ENCODE measurements at places on chromosomes 7 and 10.

DNA sequence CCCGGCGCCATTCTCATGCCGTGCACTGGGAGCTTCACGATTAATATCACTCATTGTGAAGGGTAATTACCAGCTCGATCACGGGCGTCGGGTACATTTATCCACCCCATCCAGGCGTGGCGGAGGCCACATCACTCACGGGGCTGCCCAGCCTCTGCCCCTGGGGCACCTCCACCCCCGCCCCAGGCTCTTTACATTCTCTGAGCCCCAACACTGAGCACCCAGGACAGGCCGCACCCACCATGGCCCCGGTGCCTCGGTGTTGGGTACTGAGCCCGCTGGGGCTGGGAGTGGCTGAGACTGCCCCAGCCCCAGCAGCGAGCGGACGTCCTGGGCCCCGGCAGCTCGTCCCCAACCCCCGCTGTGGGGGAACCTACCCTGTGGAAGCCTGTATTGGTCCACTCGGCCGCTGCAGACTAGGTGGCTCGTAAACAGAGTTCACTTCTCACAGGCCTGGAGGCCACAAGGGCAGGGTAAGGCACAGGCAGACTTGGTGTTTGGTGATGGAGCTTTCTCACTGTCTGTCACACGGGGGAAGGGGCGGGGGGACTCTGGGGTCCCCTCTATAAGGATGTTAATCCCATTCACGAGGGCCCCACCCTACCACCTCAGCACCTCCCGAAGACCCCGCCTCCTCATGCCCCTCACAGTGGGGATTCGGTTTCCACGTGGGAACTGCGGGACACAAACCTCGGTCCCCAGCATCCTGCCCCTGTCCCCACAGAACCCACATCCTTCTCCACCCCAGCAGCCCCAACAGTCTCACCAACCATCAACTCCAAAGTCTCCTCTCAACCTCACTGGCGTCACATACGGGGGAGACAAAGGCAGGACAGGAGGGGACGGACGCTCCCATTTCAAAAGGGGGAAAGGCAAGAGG, 184.1 kb downstream of the ELFN1 start:
- DNase-seq: peak; percentile 16

GRCh38 chr7:39451901-39452300, 114.3 kb upstream of the YAE1 start:
- no peak for DNase-seq

DNA sequence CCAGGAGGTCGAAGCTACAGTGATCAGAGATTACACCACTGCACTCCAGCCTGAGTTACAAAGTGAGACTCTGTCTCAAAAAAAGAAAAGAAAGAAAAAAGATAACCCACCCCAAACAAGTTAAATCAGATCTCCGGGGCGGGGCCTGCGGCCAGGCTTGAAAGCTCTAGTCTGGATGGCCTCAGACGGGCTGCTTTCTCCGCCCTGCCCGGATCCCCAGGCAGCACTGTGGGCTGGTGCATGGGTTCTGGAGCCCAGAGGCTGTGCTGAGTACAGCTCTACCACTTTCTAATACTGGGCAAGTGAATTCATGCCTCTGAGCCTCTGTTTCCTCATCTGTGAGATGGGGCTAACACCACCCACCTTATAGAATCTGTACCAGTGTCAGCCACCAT, 83.7 kb downstream of the ZMIZ1 start:
- DNase-seq: no peak

DNA sequence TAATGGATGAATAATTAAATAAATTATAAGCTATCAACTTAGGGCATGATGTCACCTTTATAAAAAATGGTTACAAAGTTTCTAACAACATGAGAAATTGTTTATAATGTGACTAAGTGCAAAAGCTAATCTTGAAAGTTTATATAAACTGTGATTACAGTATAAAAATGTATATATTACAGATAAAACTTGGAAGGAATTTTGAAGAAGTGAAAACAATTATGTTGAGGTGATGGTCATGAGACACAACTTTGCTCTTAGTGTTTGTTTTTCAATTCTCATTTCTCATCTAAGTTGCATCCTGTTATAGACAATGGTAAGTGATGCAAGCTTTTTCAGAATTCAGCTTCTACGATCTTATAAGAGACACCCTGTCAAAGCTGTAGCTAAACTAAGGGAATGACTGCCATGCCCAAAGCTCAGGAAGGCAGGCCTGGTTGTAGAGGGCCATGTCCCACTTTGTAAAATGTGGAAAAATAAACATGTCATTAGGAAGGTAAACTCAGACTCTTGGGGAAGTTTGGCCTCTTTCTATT, 23.9 kb downstream of the MACC1 start:
- no peak for DNase-seq

- no peak for DNase-seq
Observed at GRCh38 chr10:61001731-61002122, 57.7 kb upstream of the RHOBTB1 start.

Data from mucosa of descending colon (tissue), 3 donors.